ENCODE measurements at places on chromosomes 1 and 21. TPM values are rescaled to one million over a fixed set of nuclear protein-coding genes. Genes with fewer than 3 reads are reported as not detected.
A peak's percentile ranks its signal among the peaks of the same experiment; 100 is the strongest.

DNA sequence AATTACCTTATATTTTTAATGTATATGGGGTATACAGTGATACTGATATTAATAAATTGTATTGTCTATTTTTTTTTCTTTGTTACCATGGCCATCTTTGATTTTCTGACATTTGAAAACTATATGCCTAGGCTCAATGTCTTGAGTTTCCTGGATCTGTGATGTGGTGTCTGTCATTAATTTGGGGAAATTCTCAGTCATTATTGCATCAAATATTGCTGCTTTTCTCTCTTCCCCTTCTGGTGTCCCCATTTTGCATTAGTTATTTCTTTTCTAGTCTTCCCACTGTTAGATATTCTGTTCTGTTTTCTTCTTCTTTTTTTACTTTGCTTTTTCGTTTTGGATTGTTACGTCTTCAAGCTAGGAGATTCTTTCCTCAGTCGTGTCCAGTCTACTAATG lies 33.8 kb downstream of the ZBTB40 start:
- DNase-seq = no peak

DNA sequence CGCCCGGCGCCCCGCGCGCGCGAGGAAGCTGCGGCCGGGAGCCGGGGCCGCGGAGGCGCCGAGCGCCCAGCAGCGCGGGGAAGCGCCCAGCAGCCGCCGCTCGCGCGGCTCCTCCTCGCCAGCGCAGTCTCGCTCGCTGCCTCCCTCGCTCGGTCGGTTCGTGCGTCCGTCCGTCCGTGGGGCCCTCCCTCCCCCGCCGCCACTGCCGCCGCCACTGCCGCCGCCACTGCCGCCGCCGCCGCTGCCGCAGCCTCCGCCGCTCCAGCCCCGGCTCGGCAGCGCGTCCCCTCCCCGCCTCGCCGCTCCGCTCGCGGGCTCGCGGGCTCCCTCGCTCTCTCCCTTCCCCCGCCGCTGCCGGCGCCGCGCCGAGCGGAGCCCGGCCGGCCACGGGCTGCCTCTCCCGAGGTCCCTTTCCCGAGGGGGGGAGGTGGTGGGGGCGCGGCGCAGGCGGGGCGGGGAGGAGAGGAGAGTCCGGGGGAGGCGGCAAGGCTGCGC lies at the start of gene KCND3:
KCND3 (minus strand) TSS at position 138 of the 495 bp plus-strand sequence.
- peak; percentile 18 for DNase-seq

The TMEM53 gene
- 4.6 TPM for total RNA-seq

The RCC1 gene
- total RNA-seq = 45.2 TPM

DNA sequence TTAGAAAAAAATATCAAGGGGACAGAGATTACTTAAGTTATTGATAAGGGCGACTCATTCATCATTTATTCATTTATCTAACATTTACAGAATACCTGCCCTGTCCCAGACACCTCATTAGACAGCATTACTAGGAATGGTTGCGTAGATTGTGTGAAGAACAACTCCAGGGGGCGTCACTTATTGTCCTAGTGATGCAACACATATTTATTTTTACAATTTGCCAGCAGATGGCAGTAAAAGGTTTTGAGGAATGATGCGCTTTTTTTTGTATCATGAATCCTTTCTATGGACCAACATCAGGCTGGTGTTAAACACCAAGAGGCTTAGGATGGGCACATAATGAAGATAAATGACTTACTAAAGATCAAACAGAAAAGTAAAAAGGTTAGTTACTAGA lies 5.5 kb downstream of the NCAM2 start:
- no peak for DNase-seq

The MAP7D1 gene
- total RNA-seq = 56.5 TPM

The KCNA3 gene
- 20.0 TPM for total RNA-seq

DNA sequence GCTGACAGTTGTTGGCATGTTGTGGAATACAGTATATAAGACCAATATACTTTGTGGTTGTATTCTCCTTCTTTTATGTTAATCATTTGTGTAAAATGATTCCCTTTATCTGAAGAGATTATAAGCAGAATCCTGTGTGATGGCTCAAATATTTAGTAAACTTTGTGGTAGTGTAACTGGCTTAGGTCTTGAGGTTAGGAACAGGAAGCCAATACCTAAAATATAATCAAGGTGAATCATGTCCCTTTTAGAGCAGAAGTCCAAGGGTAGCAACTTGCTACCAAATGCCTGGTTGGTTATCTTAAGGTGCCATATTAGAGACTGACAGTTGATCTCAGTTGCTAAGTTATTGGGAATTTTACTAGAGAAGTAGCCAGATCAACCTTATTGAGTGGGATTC lies 398.5 kb upstream of the ADAMTS5 start:
- no peak for DNase-seq

The S100A16 gene
- total RNA-seq = not detected

DNA sequence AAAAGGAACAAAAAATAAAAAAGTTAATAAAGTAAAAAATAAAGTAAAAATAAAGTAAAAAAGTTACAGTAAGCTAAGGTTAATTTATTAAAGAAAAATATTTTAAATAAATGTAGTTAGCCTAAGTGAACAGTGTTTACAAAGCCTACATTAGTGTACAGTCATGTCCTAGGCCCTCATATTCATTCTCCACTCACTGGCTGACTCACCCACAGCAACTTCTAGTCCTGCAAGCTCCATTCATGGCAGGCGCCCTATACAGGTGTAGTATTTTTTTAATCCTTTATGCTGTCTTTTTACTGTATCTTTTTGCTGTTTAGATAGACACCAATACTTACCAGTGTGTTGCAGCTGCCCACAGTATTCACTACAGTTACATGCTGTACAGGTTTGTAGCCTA lies 12.4 kb downstream of the ADAR start:
- DNase-seq = no peak

The GPN2 gene
- total RNA-seq = 48.6 TPM

DNA sequence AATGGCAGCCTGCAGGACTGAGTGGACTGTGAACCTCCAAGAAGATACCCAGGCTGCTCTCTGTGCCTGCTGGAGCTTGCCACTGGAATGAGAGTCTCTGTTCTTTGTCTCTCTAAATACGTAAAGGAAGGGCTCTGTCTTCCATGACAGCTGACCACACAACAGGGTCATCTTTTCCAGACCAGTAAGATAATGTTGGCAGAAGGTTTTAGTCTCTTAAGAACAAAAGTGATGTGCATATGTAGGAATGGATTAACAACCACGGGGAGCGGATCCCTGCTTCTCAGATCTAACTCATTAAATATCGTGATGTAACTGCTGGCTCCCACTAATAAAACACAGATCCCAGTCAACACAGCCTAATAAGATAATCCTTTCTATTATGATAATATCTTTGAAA lies 67.5 kb downstream of the MAP10 start:
- DNase-seq = no peak

GRCh38 chr1:241356519-241357365 lies at the start of gene RGS7:
TSS of gene RGS7 (minus strand) at chr1:241357205.
- peak; percentile 33 for DNase-seq

- DNase-seq = no peak
Observed at GRCh38 chr1:167473761-167474160, 44.6 kb downstream of the CD247 start.

- no peak for DNase-seq
Observed at GRCh38 chr1:177131723-177132122, 32.8 kb downstream of the ASTN1 start.

The GBP4 gene
- 19.2 TPM for total RNA-seq

DNA sequence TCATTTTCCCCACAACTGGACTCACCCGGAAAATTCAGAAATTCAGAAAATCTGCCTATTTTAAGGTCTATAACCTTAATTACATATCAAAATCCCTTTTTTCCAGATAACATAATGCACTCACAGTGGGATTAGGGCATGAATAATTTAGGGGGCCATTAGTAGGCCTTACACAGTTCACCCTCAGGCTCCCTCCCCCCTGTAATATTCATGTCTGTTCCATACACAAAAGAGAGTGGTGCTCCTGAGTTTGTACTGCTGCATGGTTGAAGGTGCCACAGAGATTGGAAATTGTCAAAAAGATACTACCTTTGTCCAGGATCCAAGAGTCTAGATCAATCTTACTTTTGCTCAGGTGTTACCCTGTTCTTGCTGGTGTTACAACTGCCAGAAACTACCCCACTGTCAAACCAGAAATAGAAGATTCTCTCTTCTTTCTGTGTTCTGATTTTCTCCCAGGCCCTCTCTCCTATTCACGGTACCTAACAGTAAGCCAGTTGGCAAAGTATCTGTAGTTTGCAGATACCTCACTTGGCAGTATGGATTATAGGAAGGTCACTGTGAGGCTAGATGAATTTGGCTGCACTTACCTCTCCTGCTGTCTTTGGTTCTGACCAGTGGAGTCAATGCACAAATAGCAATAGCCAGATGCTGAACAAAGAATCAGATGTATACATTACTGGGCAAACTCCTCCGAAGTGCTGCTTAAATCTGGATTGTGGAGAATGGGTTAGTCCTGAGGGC lies 53.2 kb downstream of the C1orf198 start:
- DNase-seq = no peak

DNA sequence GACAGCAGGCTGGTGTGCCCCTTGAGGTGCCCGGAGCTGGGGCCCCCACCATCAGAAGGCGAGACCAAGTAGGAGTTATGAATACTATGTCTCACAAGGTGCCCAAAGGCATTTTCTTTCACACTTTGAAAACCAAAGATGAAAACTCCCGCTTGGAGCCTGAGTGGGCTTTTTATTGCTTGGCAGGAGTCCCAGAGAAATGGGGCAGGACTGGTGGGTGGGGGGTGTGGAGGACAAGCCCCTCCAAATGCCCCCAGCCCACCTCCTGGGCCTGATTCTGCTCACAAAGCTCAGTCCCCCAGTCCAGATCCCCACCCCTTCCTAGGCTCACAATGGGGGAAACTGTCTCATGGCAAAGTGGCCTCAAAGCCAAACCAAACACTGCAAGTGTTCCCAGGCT lies 227.9 kb downstream of the TRABD2B start:
- DNase-seq = no peak

DNA sequence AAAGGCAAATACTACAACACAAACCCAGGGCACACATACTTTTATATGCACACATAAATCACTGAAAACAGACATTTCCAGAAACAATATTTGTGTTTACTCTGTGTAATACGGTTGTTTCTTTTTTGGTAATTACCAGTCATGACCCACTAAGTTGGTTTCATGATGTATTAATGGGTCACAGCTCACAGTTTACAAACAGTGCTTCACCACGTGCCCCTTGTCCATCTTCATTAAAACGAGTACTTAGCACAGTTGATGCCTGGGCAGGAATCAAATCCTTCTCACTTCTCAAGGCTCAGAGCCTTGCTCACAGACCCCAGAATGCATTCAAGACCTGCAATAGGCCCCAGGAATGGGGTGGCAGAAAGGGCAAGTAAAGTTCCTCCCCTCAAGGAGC lies 13.8 kb downstream of the SSBP3 start:
- no peak for DNase-seq

GRCh38 chr1:48070396-48070750 lies 73.2 kb upstream of the TRABD2B start:
- no peak for DNase-seq

The S100B gene
- not detected for total RNA-seq

DNA sequence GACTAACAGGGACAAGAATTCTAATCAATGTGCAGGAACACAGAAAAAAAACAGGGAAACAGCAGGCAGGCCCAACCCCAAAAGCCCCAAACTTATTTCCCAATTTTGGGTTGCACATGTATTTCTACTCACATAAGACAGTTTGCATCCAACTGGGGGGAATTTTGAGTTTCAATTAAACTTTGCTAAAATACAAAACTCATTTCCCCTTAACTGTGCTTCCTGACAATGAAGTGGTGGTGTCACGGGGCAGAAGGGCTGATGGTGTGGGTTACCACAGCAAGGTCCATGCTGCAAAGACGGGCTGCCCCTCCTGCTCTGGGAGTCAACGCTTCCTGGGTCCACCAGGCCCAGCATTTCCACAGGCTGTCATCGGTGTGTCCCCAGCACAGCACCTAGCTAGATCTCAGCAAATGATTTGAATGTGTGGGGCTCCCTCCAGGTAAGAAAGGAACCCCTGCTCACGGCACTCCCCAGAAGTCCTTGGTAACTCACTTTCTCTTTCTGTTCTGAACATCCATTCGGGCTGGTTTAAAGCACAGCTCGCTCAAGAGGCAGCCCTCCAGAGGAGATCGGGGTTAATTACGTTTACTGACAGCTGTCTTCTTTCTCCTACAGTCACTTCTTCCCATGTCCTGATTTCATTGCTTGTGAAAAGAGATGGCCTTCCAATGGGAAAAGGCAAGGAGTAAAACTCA lies 27.4 kb downstream of the HIVEP3 start:
- DNase-seq = peak; percentile 39

GRCh38 chr1:29739176-29739575 lies 502.9 kb downstream of the PTPRU start:
- DNase-seq = no peak

The KCNT2 gene
- not detected for total RNA-seq

GRCh38 chr21:41847066-41847804 lies 31.9 kb downstream of the PRDM15 start:
- no peak for DNase-seq

GRCh38 chr1:112778137-112778536 lies 63.0 kb upstream of the PPM1J start:
- no peak for DNase-seq

The RPE65 gene
- not detected for total RNA-seq

GRCh38 chr1:173523329-173523728 lies 46.2 kb downstream of the PRDX6 start:
- no peak for DNase-seq

GRCh38 chr1:164838786-164839185 lies 279.8 kb downstream of the PBX1 start:
- DNase-seq = no peak

DNA sequence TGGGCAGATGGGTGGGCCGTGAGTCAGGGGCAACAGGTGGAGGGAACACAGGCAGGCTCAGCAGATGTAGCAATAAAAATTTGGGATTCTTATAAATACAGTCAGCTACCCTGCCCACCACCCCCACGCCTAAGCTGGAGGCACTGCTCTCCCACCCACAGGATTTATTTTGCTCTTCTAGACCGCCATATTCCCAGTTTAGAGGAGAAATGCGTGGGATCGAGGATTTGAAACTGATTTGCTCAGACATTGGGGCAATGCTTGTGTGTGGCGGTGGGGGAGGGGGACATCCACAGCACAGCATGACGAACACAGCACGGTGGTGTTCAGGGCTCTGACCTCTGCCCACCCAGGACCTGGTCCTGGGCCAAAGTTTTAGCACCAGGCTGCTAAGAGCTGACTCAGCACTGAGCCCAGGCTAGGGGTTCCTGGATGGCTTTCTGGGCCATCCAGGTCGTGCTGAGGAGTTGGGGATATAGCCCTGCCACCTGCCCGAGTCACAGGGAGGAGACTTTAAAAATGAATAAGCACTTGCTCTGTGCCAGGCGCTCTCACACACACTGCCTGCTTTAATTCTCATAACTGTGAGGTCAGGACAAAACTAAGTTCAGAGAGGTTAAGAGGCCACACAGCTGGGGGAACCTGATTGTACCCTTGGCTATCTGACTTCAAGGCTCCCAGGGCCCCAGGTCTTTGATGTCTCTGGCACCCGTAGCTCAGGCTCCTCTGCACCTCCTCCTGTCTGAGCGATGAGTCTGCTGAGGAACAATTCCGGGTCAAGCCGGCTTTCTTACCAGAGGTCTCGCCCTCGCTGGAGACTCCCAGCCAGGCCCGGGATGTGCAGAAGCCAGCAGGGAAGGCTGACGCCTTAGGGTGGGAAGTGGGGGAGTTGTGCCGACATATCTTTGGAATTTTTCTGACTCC lies 29.4 kb upstream of the CSF1 start:
- no peak for DNase-seq

GRCh38 chr1:3285106-3285740 lies 169.2 kb upstream of the ARHGEF16 start:
- DNase-seq = no peak

All from activated B cell treated with CpG ODN at 0.5 μM for 24 hours (primary cell).